ENCODE measurements at places on chromosomes 4 and X.
A peak's percentile ranks its signal among the peaks of the same experiment; 100 is the strongest.

GRCh38 chr4:42329421-42329820 is 67.9 kb upstream of the SHISA3 start:
- DNase-seq = no peak

DNA sequence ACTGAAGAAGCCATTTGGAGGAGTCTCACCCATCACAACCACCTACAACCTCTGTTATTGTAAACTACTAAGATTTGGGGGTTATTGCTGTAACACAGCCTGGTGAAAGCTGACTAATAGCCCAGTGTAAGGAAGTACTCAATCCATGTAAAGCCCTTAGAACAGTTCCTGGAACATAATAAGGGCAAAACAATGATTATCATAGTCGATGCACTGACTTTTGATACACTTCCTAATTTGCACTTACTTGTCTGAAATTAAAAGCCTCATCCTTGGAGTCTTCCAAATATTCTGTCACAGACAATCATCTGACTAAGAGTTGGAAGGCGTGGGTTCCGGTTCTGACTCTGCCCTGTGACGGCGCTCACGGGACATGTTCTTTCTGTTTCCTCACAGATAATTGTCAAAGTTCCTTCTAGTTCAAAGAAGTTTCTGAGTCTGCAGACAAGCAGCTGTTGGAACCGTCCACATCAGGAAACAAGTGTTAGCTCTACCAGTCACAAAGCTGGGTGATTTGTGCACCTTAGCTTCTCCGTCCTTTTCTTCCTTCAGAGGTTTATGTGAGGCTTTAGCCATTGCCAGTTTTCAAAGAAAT is 33.4 kb upstream of the RASGEF1B start:
- no peak for DNase-seq

DNA sequence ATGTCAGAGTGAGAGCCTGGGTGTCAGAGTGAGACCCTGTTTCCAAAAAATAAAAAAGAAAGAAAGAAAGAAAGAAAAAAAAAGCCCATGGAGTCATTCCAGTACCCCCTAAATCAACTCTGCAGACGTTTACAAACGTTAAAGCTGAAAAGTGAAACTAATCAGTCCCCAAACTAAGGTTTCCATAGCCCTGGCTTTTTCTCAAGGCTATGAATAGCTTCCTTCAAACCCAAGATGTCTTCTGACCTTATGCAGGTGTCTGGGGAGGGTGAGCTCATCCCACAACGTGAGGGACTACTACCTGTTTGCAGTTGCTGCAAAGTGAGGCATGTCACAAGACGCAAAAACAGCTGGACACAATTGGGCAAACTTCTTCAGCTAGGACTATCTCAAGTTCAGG is 144.0 kb downstream of the SH3KBP1 start:
- DNase-seq = no peak

DNA sequence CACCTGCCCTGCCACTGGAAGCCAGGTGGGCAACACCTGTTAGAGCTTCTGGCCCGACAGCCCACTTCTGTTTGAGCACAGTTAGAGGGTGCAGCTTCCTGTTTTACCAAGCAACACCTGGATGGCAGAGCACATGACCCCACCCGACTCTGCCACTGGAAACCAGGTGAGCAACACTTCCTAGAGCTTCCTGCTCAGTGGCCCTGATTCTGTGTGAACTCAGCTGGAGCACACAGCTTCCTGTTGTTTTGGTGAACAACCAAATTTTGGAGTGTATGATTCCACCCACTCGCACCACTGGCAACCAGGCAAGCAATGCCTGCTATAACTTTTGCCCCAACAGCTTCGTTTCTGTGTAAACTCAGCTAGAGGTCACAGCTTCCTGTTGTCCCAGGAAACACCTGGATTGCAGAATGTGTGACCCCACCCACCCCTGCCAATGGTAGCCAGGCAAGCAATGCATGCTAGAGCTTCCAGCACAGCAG is 163.8 kb upstream of the KLF8 start:
- DNase-seq = no peak

GRCh38 chr4:105092768-105093167 is 53.9 kb upstream of the TET2 start:
- no peak for DNase-seq

GRCh38 chr4:74613266-74613665 is 168.3 kb downstream of the AREG start:
- DNase-seq = no peak

DNA sequence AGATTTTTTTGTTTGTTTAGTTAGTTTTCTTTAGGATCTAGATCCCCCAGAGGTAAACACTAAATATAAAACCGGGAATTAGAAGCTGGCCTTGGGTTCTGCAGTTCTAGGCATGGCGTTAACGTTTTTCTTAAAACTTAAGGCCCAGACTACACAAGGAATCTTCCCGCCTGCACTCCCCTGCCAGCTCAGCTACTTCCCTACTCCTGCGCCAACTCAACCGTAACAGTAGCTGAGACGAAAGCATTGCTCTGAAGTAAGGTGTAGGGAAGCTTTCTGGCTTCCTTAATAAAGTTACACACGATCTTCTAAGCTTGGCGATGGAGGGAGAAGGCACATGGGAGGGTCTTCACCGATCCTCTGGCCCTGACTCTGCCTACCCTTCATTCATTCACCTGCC is 37.1 kb downstream of the CPE start:
- no peak for DNase-seq

- no peak for DNase-seq
These were observed 121.8 kb upstream of the STOX2 start for GRCh38 chr4:183783306-183783705.

GRCh38 chr4:887034-887763 is 44.9 kb downstream of the GAK start:
- no peak for DNase-seq

DNA sequence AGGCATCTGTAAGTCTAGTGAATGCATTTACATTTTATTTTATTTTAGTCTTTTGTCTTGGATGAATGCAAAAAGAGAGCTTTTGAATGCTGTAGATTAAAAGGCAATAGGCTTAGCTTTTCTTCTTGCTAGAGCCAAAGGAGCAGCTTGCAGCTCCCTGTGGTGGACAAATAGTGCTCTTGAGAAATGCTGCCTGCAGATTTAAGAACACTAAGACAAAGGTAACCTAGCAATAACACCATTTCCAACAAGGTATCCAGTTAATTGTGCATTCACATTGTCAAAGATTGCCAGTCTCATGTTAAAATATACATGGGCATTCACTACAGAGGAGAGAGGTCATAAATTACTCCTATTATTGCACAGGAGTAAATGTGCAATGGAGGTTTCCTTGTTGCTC is 859.2 kb upstream of the PRKX start:
- no peak for DNase-seq

DNA sequence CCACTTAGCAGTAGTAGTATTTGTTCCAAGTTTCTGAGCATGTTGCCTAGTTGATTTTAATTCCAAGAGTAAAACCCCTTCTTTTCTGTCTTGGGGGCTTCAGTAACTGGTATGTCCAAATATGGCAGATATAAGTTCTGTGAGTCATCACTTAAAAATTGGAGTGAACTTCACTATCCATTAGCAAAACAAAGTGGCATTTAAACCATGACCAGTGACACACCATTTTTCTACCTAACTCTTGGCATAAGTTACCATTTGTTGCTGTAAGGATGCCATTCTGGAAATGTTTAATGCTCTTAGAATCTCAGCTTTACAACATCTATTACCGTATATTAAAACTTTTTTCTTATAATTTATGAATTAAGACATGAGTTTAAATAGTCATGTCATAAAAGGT is 102.0 kb downstream of the CBR4 start:
- DNase-seq = peak; percentile 48

GRCh38 chrX:40093586-40093985 is 4.2 kb downstream of the BCOR start:
- no peak for DNase-seq

DNA sequence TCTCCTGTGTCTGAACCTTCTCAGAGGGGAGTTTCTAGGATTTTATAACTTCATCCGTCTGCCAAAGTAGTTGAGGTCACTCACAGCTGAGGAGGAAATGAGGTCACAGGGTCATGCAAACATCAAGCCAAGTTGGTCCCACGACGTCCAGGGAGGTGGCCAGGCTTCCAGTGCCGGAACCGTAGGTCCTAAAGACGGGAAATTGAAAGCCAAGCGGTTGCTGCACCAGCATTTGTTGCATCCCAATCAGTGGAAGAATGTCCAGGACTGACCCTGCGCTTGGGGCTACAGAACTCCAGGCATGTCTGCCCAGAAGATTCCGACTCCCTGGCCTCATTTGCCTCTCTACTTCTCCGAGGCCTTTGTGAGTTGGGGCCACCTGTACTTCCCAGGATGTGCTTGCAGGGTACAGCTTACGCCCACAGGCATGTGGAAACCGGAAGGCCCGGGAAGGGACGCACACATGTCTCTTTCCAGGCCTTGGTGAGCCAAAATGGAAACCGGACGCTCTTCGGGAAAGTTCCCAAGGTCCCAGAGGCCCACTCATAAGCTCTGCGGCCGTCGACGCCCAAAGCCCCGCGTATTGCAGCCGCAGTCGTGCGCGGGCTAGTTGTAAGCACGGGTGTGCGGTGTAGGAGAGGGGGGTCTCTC is 9.3 kb downstream of the PRDM8 start:
- DNase-seq = peak; percentile 79

DNA sequence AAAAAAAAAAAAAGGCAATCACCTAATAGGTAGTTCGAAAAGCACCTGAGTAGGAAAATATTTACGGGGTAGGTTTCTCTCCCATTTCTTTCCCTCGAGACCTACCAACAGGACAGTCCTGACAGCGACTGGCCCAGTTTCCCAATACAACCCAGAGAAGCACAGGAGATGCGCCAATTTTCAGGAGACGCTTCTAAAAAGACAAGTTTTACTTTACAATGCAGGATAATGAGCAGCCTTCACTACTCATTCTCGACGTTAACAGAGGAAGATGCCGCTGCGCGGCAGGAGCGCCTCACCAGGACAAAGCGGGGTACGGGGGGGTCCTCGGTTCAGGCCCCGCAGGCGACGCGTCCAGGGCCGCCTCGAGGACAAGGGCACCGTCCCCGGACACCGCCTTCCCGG is 708 bp downstream of the BCLAF3 start:
- peak; percentile 3 for DNase-seq

- peak; percentile 67 for DNase-seq
These were observed 3.4 kb downstream of the CD38 start for GRCh38 chr4:15781427-15782095.

GRCh38 chrX:331151-331824 is 12.7 kb upstream of the GTPBP6 start:
- DNase-seq = peak; percentile 56

DNA sequence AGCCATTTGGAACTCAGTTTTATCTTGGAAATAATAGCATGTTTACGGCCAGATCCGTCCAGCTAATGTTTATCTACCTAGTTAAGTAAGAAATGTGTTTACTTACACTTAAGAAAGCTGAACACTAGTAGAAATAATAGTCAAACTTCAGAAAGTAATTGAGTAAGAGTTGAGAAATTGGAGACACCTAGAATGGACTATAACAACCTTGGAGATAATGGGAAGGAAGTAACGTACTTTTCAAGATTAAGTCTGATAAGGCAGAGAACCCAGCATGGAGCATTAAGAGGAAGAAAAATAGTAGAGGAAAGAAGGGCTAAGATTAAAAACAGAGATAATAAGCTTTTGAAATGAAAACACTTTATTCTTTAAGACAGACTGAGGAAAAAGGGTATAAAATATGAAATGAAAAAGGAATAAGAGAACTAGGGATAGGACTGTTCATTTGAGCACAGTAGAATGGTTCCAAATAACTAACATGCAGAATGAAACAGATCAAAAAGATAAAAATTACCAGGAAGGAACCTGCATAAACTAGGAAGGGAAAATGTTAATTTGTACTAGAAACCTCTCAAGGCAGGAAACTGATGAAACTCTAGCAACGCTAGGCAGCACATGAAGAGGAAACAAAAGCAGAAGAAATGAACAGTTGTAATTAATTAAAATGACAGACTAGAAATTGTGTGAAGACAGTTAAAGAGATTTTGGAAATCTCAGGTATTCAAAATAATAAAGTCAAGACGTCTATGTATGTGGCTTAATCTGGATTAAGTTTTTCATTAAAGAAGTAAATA is 71.7 kb downstream of the FBXW7 start:
- peak; percentile 21 for DNase-seq

DNA sequence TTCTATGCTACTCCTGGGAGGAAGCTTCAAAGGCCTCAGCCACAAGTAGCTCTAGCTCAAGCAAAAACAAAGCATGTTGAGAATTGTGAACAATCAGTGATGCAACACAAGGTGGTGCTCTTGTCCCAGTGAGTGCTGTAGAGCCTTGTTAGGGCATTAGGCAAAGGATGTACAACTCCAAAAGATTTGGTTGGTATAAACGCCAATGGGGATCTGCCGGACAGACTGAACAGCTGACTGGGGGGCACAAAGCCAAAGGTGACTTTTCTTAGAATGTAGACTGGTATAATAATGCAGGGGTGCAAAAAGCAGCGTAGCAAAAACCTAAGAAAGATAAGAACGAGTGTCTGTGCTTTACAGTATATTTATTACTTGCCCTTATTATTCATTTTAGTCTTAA is 62.6 kb upstream of the ALB start:
- DNase-seq = peak; percentile 80

DNA sequence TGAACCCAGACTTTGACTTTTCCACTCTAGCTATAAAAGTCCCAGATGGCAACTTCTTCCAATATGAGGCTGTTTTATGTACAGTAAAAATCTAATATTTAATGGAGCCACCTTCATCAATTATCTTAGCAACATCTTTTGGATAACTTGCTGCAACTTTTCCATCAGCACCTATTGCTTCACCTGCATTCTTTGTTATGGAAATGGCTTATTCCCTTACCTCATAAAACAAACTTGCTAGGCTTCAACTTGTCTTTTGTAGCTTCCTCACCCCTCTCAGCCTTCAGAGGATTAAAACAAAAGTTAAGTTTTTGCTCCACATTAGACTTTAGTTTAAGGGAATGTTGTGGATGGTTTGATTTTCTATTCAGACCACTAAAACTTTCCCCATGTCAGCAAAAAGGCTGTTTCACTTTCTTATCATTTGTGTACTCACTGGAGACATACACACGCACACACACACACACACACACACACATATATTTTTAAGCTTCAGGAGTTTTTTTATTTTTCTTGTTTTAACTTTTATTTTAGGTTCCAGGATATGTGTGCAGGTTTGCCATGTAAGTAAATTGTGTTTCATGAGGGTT is 1296.1 kb upstream of the PABPC4L start:
- DNase-seq = no peak

DNA sequence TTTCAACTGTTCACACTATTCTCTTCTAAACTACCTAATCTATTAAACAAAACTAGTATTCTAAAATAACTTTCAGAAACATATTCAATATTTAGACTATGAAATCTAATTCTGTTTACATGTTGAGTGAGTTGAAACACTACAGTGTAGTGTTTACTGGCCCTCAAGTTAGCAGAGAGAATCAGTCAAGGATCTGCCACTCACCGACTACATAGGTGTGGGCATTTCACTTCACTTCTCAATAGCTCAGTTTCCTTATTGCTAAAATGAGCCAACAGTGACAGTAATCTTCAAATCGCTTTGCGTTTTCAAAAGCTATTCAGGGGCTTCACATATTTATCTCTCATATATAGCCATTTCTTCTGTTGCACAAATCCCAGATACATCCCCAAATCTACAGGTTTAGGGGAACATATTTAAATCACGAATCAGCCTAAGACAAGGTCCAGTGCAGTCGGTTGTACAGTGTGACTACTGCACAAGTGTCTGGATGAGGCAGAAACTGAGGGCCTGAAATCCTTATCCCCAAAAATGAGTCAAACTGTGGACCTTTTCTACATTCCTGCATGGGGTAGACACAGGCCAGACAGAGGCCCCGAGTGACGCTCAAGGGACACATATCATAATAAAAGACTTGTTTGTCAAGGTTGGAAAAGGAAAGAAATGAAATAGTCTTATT is 129.8 kb downstream of the PPP3CA start:
- peak; percentile 16 for DNase-seq

GRCh38 chr4:142544594-142544993 is 301.5 kb downstream of the INPP4B start:
- DNase-seq = no peak

Measured in choroid plexus epithelial cell (primary cell).